IMR-90 (cell line): ENCODE measurements at places on chromosomes 16 and 17.

DNA sequence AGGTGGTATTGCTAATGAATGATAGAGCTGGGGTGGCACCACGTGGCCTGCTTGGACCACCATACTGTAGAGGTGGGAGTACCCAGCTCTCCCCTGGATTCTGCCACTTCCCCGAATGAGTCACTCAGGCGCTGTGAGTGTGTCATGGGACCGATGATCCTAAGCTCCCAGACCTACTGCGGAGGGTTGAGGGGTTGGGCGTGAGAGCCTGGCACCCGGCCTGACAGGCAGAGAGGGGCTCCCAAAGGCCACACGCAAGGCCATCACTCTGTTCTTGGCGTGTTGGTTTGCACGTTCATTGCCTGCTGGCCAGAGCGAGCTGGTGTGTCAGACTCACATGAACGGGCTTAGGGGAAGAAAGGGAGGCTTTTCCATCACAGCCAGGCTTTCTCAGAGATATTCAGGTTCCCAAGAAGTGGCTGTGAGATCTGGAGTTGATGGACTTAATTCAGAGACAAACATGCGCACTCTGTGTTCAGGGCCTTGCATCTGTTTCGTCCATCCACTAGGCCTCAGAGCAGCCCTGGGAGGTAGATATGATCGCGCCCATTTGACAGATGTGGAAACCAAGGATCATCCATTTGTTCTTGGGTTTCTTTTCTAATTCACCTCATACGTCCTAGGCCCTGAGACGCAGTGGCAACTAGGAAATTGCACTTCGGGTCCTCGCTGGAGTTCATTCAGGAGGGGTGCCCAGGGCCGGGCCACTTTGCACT lies 41.4 kb downstream of the CMIP start:
- no peak for DNase-seq

DNA sequence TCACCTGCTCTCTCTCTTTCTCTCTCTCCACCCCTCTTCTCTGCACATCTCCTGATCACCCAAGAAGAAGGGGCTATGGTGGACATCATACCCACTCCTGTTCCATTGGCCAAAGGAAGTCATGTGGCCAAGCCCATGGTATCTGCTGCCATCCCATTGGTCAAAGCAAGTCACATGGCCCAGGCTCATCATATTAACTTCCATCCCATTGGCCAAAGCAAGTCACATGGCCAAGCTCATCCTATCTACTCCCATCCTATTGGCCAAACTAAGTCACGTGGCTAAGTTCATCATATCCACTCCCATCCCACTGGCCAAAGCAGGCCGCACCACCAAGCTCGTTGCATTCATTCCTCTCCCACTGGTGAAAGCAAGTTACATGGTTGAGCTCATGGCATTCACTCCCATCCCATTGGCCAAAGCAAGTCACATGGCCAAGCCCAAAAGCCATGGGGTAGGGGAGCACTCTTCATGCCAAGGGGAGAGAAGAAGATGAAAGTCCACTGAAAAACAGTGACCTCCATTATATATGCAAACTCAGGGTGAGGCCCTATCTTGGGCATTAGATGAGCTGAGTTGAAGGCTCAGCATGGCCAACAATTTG lies 29.2 kb downstream of the SNX20 start:
- no peak for DNase-seq

DNA sequence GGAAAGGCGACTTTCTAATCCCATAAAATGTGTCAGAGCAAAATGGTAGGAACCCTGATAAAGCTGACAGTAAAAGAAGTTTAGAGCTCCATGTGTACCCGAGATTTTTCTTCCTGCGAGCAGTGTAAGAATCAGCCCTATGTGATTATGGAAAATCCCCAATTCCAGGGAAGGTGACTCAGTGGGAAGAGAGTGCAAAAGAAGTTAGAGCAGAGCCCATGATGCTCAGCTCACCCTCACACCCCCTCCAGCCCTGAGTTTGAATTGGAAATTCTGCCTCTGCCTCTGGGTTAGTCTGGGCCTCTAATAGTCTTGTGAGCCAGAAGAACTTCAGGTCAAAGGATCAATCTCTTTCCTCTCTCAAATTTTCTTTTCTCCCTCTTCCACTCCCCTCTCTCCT lies 12.5 kb downstream of the C17orf78 start:
- peak; percentile 88 for DNase-seq

DNA sequence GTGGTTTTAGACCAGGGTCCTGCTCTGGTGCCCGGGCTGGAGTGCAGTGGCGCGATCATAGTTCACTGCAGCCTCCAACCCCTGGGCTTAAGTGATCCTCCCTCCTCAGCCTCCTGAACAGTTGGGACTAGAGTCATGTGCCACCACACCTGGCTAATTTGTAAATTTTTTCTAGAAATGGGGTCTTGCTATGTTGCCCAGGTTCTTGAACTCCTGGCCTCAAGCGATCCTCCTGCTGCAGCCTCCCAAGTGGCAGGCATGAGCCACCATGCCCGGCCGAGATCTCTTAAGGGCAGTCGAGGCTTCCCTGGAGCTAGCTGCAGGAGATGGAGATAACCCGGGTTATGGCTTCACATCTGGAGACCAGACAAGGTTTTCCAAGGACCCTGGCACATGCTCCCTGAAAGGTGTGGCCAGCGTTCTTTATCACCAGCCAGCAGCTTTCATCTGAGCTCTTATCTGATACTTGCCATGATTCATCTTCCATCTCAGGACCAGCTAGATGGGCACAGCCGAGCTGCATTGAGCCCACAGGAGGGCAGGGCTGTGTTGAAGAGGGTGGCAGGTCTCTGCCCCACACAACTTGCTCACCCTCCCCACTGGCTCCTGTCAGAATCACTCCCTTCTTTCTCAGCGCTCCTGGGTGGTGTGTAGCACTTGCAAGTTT lies 28.6 kb downstream of the SCNN1B start:
- no peak for DNase-seq

DNA sequence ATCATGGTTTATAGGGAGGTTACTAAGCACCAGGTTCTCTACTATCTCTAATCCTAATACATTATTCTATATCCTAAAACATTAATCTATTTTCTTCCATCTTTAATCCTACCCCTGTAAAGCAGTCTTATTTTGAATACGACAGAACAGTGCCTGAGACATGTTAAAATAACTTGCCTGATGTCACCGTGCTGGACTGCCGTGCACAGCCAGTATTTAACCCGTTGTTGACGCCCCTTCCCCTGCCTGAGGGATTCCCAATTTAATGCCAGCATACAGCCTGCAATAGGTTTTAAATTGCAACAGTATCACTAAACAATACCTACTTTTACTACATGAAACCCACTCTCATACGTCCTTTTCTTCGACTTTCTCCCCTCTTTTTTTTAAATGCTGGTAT lies 133.3 kb downstream of the PARN start:
- DNase-seq, result no peak

DNA sequence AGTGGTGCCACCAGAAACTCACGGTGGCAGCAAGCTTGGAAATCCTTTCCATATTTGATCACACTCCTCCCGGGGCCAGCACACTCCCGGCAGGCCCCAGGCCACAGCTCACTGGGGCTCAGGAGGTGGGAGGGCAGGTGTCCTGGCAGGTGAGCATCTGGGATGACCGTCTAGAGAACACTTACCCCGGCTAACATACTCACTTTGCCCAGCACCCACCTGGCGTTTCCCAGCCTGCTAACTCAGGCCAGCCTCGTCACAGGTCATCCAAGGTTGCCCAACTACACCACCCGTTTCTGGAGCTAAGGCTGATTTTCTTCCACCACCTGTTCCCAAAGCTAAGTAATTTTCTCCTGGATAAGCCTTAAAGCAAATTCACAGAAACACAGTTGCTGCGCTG lies 24.9 kb downstream of the FBXO31 start:
- DNase-seq, result no peak

GRCh38 chr17:55659661-55660060 lies 63.0 kb downstream of the TMEM100 start:
- no peak for DNase-seq

- DNase-seq, result no peak
These were observed 210.0 kb upstream of the DYNLRB2 start for GRCh38 chr16:80330803-80331202.

- no peak for DNase-seq
These were observed 4.6 kb downstream of the TGFB1I1 start for GRCh38 chr16:31476303-31477219.

DNA sequence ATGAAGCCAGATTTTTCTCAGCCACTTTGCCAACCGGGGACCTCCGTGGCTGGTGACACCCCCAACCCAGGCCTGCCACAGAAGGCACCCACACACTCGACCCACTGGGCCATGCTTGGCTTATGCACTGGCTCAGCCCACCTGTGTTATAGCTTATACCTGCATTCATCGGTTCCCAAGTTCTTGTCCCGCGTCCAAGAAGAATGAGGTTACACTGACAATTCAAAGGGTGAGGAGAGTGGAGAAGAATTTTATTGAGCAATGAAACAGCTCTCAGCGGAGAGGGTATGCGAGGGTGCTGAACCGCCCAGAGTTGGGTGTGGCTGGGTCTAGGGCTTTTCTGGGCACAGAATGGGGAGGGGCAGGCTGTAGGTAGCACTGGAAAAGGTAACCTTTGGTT lies 22.2 kb upstream of the CDH15 start:
- no peak for DNase-seq

GRCh38 chr16:23365602-23366240 lies 63.6 kb downstream of the SCNN1B start:
- DNase-seq, result no peak

- DNase-seq, result no peak
These were observed 64.0 kb upstream of the SOX9 start for GRCh38 chr17:72056727-72057290.

DNA sequence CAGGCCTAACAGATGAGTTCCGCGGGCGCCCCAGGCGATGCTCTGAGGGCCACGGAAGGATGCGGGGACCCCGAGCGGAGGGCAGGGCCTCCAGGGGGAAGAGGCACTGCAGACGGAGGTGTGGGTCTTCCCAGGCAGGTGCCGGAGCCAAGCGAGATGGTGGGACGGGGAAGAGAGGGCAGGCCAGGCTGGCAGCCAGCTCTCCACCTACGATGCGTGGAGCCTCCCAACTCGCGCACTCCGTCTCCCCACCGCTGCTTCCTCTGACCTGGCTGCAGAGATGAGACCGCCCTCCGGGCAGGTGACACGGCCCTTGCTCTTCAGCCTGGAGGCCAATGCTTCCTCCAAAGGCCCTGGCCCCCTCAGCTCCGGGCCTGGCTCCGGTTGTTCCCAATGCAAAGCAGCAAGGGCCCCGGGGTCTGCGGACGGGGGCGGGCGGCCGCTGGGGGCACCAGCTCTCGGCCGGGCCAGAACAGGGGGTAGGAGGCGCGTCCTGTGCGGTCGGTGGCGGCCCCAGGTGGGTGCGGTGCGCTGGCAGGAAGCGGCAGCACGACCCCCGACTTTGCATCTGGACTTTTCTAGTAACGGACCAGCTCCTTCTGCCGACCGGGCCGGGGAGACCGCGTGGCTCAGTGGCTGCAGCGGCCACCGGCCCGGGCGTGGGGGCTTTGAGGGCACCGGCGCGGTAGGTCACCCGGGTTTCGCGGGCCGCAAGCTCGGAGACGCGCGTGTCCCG lies 1.5 kb upstream of the SOX8 start:
- DNase-seq, result no peak

DNA sequence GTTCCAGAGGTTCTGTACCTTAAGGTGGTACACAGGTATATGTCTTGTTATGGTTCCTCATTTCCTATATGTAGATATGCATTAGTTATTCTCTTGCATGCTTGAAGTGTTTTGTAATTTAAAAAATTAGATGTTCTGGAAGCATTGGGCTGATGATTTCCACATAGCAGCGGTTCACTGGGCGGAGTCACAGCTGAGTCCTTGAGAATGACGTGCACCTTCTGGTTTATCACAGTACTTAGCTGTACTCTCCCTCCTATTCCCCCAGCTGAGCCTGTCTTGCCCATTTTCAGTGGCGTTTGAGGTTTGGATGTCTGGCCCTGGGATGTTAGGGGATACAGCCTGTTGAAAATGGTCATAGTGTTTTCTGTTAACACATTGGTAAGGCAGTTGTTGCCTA lies 327.1 kb downstream of the SNX29 start:
- DNase-seq, result peak; percentile 17

GRCh38 chr17:82325286-82326180 lies 8.0 kb downstream of the SECTM1 start:
- DNase-seq, result no peak

DNA sequence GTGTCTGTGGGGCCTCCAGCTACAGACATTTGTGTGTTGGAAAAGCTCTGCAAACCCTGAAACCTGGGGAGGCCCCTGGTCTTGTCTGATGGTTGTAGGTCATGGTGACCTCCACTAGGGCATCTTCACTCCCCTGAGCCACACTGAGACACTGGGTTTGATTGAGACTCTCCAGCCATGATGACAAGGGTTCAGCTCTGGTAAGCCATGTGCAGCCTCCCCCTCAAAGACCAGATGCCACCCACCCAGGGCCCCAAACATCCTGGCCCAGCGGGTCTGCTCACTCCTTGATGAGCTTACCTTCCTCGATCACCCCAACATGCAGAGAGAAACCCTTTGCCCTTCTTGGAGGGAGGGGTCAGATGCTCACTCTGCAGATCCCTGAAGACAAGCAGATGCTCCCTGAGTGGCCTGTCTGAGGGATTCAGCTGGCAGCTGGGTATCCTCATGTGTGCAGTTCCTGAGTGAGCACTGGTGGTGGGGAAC lies 101.6 kb downstream of the METRNL start:
- no peak for DNase-seq

- DNase-seq, result no peak
These were observed 10.5 kb downstream of the PIK3R6 start for GRCh38 chr17:8856869-8857575.

GRCh38 chr16:26220894-26221293 lies 529.1 kb downstream of the HS3ST4 start:
- no peak for DNase-seq

GRCh38 chr17:82930924-82931698 lies 91.3 kb upstream of the ZNF750 start:
- DNase-seq, result no peak

GRCh38 chr17:74493331-74493833 lies 26.9 kb downstream of the CD300A start:
- peak; percentile 45 for DNase-seq

DNA sequence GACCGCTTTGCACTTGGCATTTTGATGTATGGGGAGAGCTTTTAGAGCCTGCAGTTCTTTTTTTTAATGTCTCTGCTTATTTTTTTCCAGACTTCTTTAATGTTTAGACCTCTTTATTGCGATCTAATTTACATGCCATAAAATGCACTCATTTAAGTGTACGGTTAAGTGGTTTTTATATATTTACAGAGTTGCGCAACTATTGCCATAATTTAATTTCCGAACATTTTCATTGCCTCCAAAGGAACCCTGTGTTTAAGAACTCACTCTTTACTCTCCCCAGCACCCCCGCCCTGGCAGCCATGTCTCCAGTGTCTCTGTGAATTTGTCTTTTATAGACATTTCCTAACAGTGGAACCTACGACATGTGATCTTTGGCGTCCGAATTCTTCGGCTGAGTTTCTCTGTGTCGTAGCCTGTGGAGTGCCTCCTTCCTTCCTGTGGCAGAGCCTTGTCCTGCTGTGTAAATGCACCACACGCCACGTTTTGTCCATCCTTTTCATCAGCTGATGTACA lies 24.0 kb downstream of the ZNF750 start:
- no peak for DNase-seq

GRCh38 chr16:11534262-11534661 lies 52.5 kb downstream of the LITAF start:
- DNase-seq, result no peak
